ENCODE measurements at places on chromosomes 4 and X.

DNA sequence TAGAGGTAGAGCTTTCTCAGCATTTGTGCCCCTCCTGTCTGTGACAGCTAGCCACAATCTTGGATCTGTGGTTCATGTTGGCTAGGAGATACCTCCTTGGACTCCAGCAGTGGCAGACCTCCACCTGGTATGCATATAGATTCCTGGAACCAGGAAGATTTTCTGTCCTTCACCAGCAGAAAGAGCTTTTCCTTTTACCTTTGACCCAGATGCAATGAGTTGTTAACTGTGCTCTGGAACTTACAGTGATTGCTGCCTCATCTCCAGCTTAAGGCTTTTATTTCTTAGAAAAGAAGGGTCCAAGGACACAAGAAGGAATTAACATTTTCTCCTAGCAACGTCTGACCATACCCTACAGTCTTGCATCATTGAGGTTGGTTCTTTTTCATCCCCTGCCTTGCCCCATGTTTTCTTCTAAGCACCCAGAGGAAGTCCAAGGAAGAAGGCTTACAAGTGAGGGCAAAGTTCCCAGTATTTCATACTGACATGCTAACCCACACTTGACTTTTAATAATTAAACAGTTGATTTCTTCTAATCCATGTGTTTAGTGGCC is 217.1 kb upstream of the ARHGAP24 start:
- no peak for DNase-seq

GRCh38 chr4:100098011-100098545 is 92.2 kb downstream of the DDIT4L start:
- no peak for DNase-seq

GRCh38 chr4:147846318-147847155 is 114.6 kb downstream of the ARHGAP10 start:
- peak; percentile 10 for DNase-seq

DNA sequence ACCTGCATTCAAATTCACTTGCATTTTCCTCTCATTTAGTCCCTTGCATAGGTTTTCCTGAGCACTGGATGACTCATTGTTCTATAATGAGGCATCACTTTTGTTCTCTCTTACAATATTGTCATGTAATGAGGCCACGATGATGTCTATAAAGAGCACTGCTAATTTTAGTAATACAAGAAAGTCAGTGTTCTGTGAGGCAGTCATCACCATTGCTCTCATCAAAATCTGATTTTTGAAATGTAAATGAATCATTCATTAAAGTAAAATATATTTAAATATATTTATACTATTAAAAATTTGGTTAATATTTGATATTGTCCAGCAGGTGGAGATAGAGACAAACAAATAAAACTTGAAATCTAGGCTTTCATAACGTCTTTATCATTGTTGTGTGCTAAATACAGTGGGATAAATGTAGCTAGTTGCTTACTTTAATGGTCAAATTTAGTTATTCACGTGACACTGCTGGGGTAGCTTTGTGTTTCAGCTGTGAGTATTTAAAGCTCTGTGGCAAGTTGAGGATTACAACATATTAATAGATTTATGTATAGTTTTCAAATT is 15.4 kb downstream of the HMGB2 start:
- no peak for DNase-seq

DNA sequence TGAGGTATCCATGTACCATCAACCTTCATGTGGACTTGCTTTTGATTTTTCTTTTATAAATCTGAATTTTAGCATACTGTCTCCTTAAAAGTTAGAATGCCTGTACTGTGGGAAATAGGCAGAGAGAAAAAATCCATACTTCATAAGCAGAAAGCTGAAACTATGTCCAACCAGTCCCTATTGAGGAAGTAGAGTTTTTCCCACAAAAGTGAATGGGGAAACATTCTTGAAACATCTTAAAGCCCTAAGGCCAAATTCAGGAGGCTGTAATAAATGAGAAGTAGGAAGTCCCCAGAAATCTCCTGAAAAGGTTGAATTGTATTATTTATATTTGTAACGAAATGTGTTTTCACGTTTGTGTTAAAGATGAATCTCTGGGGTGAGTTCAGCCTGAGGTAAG is 56.3 kb downstream of the ENOX2 start:
- DNase-seq = no peak

- DNase-seq = no peak
Observed at GRCh38 chr4:35697210-35697736, 547.0 kb downstream of the ARAP2 start.

DNA sequence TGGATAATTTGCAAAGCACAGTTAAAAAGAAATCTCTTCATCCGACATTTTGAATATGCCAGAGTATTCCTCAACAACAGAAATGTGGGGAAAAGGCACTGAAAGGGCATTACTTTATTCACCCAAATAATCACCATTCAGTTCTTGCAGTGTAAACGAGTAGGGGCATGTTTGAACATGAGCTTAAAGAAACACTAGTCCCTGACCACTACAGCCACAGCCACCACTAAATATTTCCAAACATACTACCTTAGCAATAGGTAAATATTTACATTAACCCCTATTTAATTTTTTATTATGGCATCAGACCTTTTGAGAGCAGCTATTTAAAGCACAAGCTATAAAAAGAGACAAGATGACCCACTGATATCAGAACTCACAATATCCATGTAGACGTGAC is 27.6 kb downstream of the MCF2 start:
- no peak for DNase-seq

- no peak for DNase-seq
Observed at GRCh38 chr4:110278127-110278526, 79.7 kb upstream of the ELOVL6 start.

- no peak for DNase-seq
Observed at GRCh38 chr4:88533088-88533790, 9.7 kb upstream of the PYURF start.

GRCh38 chr4:17605236-17605635 is 9.2 kb upstream of the MED28 start:
- no peak for DNase-seq

DNA sequence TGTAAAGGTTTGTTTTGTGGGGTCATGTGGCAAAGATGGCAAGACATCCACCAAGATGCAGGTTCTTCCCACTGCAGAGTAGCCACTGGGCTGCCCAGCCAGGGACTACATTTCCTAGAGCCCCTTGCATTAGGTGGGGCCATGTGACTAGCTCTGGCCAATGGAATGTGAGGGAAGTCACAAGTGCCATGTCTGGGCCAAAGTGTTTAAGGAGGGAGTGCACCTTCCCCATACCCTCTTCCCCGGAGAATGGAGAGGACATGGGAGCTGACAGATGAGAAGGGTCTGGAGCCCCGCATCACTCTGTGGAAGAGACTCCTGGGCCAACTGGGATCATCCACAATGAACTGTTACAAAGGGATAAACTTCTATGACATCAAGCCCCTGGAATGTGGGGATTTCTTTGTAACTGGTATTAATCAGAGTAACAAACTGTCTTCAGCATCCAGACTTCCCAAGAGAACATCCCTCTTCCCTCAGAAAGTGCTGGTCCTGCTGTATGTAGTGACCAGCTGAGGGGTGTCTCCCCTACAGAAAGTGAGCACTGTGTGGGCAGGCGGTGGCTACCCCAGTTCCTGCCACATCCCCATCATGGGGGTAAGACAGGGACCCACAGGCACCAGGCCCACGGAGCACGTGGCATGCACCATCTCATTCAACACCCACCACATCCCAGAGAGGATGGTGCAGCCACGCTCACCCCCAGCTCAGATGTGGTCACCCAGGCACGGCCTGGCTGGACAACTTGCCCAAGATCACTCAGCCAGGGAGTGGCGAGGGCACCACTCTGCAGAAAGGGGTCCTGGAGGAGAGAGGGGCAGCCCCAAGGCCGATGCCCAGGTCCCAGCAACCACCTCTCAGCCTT is 10.9 kb downstream of the PPP2R2C start:
- DNase-seq = no peak

- DNase-seq = no peak
Observed at GRCh38 chr4:169096221-169096620, 86.2 kb upstream of the CBR4 start.

GRCh38 chrX:118480172-118480571 is 15.4 kb upstream of the DOCK11 start:
- DNase-seq = no peak

DNA sequence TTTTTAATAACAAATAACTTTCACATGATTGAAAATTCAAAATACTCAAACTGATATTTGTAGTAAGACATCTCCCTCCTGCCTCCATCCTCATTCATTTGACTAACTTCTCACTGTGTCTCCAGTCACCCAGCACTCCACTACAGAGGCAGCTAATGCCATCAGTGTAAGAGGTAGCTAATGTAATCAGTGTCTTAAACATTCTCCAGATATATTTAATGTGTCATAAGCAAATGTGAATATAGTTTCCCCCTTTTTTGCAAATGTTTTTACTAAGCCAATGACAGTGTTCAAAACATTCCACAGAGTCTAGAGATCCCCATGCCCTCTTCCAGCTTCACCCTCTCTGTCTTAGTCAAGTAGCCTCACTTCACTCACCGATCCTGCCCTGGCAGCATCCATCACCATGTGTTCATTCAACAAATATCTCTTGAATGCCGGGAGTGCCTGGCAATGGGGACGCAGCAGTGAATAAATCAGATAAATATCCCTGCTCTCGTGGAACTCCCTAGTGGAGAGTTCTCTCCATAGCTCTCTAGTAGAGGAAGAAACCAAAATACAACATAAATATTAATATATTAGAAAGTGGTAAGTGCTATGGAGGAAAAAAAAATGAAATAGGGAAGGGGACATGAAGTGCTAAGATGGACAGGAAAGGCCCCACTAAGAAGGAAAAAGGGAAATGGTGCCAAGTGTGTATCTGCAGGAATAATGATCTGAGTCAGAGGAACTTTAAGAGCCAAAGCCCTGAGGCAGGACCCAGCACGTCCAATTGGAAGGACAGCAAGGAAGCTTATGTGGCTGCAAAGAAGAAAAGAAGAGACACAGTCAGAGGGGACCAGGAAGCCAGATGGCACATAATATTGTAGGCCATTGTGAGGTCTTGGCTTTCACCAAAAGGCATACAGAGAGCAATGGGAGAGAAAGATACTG is 18.7 kb downstream of the SCFD2 start:
- DNase-seq = no peak

- no peak for DNase-seq
Observed at GRCh38 chr4:2135083-2135482, 76.0 kb downstream of the NAT8L start.

DNA sequence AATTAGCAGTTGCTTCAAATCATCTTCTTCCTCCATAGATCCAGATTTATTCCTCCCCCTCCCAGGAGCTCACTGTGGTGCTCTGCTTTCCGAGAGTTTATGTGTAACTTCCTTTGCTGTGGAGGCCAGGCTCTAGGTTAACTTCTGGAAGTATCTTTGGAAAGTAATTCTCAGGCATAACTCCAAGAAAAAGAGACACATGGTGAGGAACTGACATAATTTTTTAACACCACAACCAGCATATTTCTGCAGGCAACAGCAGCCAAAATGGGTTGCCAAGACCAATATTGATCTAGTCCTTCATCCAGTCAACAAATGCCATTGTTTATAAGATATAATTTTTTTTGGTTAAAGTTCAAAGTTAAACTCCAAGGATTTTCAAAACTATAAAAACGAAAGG is 114.5 kb upstream of the RBPJ start:
- no peak for DNase-seq

DNA sequence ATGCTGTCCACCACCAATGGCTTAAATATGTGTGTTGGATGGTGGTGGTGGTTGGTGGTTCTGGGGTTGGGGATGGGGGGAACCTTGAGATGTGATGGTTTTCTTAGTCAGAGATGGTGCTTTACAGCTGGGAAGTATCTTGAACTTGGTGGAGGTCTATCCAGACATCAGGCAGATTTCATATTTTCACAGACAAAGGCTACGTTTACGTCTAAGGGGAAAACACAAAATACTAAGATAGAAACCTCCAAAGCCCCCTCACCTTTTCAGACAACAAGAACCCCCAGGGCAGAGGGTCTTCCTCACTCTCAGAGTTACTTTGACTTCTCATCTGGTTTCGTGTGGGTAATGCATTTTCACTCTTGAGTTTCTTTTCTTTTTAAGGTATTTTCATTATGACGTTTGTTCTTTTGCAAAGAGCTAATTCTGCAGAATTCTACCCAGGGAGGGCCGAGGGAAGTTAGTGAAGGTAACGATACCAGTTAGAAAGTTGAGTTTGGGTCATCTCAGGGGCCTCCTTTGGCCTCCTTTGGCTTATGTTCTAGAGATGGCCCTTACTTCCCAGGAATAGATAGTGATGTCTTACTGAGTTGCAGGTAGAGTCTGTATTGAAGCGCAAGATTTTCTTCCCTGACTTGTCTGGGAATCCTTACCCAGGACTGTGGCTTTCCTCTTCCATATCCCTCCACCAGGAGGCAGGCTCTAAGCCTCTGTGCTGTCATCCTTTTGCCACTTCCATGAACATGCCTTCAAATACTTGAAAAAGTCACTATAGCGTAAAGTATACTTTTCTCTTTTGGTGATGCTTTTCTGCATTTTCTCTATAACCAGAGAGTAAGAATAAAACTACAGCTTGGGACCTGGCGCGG is 31.9 kb downstream of the RHOH start:
- no peak for DNase-seq

GRCh38 chr4:16129336-16129735 is 45.5 kb upstream of the PROM1 start:
- no peak for DNase-seq

GRCh38 chrX:3811331-3812311 is 98.2 kb upstream of the PRKX start:
- peak; percentile 44 for DNase-seq

DNA sequence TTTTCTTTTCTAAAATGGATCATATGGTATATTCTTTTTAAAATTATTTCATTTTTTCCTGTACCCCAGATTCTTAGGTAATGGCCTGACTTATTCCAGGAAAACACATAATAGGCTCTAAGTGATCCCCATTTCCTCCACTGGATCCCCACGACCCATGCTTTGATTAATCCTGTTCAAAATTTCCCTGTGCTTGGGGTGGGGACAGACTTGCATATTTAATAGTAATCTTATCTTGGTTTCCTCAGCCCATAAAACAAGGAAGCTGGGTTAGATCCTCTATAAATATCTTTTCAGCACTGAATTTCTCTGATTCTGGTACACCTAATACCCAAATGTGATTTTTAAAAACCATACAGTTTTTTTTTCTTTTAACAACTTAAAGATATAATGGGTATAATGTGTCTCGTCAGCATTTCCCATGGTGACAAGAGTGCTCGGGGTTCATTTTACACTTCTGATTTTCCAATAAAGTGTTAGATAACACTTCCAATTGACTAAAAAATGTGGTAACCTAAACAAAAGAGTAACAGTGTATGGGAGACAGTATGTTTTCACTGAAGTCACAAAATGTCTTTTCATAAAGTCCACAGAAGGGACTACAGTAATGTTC is 693.5 kb upstream of the TENM3 start:
- no peak for DNase-seq

GRCh38 chrX:47958761-47959342 is 44.9 kb downstream of the ZNF182 start:
- peak; percentile 5 for DNase-seq
